ENCODE measurements at places on chromosomes 1 and 21.

DNA sequence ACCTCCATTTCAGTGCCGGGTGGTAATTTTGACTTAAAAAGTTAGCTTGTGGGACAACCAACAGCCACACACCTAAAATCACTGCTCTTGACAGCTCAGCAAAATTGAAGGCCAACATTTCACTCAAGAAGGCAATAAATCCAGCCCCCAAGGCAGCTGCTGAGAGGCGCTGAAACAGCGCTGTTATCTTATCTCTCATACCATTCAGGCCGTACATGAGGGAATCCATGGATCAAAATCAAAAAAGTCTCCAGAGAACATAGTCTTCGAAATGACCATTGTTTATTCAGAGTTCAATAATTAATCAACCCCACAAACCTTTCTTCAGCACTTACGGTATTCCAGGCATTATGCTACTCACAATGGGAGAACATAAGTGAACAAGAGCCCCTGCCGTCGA, 38.5 kb downstream of the ZBTB18 start:
- no peak for DNase-seq

GRCh38 chr1:27760426-27760825, 12.6 kb upstream of the STX12 start:
- no peak for DNase-seq

DNA sequence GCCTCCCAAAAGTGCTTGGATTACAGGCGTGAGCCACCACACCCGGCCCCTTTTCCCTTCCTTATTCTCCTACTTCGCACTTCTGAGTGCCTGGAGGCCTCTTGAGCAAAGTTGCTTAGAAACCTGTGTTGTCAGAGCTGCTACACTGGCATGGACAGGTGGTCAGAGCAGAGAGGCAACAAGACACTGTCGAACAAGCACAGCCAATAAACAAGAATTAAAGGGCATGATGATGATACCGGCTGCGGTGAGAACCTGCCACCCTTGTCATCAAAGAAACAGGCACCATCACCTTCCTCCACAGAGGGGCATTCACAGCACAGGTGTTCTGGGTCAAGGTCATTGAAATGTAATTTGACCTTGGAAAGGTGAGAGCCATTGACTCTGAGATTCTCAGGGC, 23.3 kb downstream of the STUM start:
- no peak for DNase-seq

DNA sequence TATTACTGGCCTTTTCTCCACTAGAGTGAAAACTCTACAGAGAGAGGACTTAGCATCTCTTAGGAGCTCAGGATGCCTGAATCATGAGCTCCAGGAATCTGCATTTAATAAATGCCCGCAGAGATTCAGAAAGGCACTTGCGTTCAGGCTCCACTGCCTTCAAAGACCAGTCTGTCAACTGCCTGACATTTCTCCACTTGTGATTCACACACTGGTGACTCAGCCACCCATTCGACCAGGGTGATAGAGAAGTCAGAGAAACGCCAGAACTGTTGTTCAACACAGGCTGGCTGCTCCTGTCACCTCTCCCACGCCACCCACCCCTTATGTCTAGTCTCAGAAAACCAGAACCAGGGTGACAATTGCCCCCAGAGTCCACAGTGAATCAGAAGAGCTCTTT, 26.9 kb upstream of the LBR start:
- peak; percentile 63 for DNase-seq

GRCh38 chr1:9417695-9418094, 121.6 kb upstream of the SLC25A33 start:
- no peak for DNase-seq

DNA sequence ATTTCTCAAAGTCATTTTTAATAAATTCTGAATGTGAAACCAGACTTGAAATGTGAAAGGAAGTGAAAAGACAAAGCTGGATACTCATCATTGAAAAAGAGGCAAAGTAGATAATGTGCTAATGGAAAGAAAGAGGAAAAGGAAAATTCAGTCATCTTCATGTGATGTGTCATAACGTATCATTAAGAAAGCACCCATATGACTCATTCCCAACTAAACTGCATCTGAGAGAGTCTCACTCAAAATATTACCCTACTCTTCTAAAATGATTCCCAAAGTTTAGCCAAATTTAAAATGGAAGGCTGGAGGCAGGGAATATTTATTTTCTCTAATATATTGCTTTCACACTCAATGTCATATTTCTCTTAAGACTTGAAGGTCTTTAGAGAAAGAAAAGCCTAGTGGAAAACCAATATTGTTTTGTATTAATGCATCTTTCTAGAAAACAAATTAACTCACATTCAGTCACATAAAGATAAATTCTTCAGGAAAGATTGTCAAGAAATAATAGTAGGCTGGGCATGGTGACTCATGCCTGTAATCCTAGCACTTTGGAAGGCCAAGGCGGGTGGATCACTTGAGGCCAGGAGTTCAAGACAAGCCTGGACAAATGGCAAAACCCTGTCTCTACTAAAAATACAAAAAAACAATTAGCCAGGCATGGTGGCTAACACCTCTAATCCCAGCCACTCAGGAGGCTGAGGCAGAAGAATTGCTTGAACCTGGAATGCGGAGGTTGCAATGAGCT, 129.9 kb downstream of the SLC30A10 start:
- DNase-seq = no peak

GRCh38 chr1:214146523-214146922, 134.4 kb upstream of the SMYD2 start:
- no peak for DNase-seq

DNA sequence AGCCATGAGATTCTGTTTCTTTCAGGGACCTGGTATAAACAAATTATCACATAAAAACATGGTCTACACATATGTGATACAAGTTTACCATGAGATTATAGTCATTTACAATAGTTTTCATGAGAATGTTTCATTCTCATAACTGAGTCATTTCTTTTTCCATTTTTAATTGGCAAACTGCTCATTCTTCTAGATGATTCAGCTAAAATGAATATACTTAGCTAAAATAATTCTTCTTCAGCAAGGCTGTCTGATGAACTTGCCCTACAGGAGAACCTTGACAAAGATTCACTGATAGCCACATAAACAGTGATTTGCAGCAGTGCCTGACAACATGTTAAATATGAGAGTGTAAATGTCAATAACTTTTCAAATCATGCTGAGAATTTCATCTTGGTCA, 253.2 kb downstream of the FMN2 start:
- no peak for DNase-seq

GRCh38 chr1:113978863-113979702, at the start of gene OLFML3:
OLFML3 (plus strand) TSS chr1:113979474; CDS start chr1:113979517, 43 bp downstream.
- peak; percentile 41 for DNase-seq

GRCh38 chr1:52633291-52633754, 355 bp downstream of the SHISAL2A start:
- peak; percentile 18 for DNase-seq

DNA sequence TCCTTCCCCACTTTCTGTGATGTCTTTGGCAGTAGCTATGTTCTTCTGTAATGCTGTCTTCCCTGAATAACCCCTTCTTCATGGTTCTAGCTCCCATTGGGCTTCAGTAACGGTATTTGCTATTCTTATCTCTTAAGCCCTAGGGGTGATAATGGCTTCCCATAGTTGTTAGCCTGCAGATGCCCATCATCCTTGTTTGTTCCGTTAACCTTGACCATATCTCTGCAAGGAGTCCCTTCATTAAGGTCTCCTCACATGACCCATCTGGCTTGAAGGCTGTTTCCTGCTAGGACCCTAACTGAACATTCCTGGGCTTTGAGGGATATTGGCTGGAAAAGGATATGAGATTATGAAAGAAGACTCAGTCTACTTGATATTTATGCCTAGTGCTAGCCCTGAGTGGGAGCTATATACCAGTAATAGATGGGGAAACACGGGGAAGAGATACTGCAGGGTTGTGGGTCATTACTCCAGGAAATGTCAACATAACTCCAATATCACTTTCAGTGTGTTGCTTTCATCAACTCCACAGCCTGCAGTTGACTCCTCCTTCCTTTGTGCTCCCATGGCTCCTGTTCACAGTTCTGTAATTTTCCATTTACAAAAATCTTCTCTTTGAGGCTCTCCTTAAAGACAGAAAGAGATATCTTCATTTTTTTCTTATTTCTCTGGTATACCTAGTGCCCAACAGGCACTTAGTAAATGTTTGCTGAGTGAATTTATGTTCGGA, 2.5 kb downstream of the MR1 start:
- no peak for DNase-seq

DNA sequence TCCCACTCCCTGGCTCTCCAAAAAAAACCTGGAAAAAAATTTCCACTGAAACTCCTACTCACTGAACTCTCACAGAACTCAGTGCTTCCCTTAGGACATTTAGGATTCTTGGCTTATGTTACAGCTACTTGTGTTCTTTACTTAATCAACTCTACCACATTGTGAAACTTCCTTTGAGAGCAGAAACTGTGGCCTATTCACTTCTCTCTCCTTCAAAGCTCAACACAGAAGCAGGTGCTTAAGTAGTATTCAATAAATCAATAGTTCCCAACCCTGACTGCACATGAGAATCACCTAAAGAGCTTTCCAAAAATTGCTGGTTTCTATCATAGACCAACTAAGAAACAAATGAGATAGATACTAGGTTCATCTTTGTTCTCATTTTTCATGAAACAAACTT, 67.9 kb upstream of the DMRTA2 start:
- no peak for DNase-seq

DNA sequence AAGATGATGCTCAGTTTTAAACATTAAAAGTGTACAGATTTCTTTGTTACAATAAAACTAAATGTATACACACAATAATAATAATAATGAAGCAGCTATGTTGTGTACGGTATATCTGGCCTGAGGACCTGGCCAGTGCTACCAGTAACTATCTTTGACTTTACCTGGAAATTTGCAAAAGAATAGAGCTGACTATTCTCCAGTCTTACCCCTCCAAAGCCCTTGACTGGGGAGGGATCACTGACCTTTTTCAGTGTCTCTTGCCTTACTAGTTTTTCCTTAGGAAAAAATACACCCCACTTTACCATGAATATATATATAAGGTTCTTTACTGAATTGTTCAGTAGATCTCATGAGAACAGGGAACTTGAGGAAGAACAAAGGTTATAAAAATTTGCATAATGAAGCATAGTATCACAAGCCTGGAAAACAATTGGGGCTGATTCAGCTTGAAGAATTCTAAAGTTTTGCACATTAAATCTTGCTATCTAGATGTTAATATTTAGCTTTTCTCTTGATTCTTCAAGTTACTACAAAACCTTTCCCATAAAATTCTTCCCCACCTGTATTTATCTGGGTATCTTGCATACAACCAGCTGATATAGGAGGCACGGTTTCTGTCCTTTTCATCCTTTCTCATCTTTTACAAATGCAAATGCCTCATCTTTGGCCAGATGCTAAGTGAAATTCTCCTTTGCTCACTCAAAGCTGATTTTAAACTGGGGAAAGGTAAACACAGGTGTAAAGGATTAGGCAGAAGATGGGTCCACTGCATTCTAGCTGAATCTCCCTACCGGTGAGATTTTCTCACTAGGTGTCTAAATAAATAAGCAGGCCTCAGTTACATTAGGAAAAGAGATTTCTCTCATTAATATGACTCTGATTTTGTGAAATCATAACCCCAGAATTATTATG, 25.0 kb upstream of the SLAMF1 start:
- DNase-seq = no peak

DNA sequence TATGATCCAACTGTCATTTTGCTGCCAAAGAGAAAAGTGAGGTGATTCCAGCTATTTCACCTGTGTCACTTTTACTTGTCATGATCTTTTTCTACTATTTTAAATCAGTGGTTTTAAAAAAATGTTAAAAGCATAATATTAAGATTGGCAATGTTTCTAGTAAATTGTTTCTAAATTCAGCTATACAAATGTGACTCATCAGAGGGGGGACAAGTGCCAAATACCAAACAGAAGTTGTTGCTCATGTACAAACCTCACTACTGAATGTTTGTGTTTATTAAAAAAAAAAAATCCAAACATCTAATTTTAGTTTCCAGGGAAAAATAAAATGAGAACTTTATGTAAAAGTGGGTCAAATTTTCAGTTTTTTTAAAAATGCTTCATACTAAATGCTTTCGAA, 346.2 kb upstream of the SNX7 start:
- DNase-seq = no peak

- no peak for DNase-seq
These were observed 2.7 kb downstream of the PTGFR start for GRCh38 chr1:78493451-78493850.

DNA sequence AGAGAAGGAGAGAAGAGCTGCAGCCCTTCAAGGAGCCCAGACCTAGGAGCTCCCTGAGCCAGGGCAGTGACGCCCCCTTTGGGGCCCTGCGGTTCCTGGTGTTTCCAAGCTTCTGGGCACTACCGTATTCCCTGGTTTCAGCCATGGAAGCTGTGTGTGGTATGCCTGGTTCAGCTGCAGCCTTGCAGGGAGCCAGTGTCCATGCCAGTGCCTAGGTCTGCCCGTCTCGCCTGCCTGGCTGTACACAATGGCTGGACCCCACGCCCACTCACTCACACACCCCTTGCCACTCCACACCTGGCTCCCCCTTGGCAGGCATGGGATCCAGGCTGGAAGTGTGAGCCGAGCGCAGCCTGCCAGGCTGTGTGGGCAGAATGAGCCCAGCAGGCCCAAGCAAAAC, 87.7 kb downstream of the ADARB1 start:
- no peak for DNase-seq

DNA sequence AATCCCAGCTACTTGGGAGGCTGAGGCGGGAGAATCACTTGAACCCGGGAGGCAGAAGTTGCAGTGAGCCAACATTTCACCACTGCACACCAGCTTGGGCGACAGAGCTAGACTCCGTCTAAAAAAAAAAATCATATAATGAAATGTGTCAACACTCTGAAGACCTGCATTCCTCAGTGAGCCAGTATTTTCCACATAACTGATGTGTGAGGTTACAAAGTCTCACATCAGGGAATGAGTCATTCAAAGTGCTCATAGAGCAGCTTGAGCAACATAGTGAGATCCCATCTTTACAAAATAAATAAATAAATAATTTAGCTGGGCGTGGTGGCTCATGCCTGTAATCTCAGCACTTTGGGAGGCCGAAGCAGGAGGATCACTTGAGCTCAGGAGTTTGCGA, 65.5 kb downstream of the CASZ1 start:
- no peak for DNase-seq

DNA sequence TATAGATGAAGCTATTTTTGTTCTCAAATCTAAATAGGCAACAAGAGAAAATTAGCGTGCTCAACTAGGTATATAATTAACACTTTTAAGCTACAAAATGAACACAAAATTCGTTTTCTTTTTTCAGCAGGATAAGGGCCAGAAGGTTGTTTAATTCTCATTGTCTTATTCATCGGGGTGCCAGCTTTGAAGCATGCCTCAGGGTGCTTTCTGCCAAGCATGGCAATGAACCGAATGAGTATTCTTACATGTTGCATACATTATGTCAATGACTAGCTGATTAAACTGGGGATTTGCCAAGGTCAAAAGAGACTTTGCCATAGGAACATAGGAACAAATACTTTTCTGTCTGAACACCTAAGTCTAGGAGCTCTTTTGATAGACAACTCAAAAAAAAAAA, 102.0 kb upstream of the MAP1LC3C start:
- no peak for DNase-seq

- DNase-seq = no peak
These were observed 994 bp downstream of the FAM229A start for GRCh38 chr1:32361308-32361673.

GRCh38 chr1:25549273-25550154, 6.1 kb downstream of the LDLRAP1 start:
- peak; percentile 88 for DNase-seq
